ENCODE measurements at places on chromosomes 7 and 10.

DNA sequence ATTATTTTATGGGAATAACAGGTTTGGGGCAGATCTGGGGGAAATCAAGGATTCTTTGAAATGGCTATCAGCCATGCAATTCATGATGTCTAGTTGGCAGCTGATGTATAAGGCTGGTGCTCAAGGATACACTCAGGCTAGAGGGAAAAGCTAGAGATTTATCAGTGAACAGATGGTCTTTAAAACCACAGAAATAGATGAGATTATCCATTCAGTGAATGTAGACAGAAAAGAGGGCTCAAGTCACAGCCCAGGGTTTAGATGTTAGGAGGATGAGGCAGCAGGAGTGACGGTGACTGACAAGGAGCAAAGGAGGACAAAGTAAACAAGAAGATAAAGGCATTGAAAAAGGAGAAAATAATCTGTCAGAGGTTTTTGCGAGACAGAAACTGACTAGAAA is 238.7 kb downstream of the CDK14 start:
- no peak for DNase-seq

DNA sequence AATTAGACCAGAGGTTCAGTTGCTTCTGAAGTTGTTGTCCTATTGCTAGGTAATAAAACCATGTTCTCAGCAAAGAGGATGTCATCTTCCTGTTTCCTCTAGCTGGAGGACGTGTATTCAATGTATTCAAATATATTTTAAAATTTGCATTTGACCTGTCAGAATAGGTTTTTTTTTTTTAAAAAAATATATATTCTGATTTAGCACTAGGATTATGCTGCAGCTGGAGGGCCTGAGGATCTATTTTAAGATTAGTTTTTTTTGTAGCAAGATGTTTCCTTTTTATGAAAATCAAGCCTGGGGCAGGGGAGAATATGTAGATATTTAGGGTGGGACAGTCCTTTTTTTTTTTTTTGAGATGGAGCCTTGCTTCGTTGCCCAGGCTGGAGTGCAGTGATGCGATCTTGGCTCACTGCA is 337.0 kb downstream of the FRMD4A start:
- no peak for DNase-seq

DNA sequence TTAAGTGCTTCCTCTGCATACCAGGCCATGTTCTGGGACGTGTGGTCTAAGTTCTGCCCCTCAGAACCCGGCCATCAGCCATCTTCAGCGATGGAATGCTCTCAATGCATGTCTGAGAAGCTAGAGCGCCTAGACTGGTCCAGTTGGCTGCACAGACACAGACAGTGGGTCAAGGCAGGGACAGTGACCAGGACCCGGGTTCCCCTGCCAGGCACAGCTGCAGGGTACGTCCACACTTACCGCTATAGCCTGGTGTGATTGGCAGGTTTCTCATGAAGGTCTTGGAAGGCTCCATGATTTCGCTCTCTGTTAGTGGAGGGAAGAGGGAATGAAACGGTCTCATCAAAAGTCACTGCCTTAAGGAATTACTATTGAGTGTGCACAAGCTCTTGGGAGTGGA is 47.3 kb downstream of the PNLIPRP2 start:
- no peak for DNase-seq

DNA sequence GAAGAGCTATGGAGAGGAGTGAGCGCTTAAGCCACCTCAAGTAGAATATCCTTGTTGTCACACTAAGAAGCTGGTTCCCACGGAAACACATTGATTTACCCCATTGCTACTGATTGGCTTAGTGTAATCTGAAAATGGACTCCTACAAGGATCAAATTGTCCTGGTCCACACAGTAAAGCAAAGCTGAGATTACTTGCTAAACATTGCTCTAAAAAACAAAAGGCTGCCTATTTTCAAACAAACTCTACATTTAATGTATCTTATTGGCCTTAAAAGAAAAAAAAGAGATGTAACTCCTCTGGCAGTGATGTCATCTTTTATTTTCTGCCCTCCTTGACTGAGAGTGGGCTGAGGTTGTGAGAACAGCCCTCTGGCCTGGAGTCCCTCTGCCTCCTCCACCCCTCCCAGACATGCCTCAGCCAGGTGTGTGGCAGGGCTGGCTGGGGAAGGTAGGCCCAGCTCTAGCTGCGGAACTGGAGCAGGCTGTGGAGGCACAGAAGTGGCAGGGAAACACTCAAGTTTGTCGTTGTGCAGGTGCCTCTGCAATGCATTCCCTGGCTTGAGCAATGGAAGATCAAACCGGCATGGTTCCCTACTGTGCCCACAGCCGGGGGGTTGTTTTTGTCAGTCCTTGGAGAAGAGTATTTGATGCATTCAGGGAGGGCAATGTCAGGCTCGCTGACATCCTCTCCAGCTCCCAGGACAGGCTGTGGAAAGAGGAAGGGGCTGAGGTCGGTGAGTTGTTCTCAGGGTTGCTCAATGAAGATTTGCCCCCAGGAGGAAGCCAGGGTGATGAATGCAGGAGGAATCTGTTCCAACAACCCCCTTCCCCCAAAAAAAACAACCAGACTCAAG is 9.1 kb downstream of the KLF6 start:
- no peak for DNase-seq

GRCh38 chr7:1539882-1540775 is 9.6 kb downstream of the MAFK start:
- DNase-seq = no peak

Measured in stimulated activated CD8-positive, alpha-beta memory T cell treated with anti-CD3 and anti-CD28 coated beads, Interleukin-4, amount 100 ng/mL, for 4 hours (primary cell).